Urinary bladder (tissue), 4 donors: ENCODE measurements at places on chromosomes 7 and 10. TPM values are rescaled to one million over a fixed set of nuclear protein-coding genes. Genes with fewer than 3 reads are reported as not detected.

GRCh38 chr10:4561296-4561695, 264.7 kb upstream of the AKR1E2 start:
- DNase-seq, result no peak

DNA sequence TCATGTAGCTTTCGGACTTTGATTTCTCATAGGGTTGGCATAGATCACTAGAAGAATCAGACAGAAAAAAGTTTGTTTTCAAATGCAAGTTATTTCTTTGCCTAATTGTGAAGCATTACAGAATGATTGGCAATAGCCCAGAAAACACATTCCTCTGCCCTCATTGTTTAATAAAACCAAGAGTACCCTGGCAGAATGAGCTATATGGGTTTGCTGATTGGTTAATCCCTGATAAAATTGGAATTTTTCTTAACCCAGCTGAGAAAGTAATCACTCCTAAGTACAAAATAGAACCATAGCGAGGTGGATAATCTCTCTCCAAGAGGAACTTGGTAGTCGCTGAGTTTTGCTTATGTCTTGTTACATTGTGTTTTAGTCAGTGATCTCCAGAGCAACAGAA, 30.9 kb upstream of the CREB5 start:
- DNase-seq, result no peak

GRCh38 chr7:43878867-43879266, 9.6 kb upstream of the MRPS24 start:
- no peak for DNase-seq

DNA sequence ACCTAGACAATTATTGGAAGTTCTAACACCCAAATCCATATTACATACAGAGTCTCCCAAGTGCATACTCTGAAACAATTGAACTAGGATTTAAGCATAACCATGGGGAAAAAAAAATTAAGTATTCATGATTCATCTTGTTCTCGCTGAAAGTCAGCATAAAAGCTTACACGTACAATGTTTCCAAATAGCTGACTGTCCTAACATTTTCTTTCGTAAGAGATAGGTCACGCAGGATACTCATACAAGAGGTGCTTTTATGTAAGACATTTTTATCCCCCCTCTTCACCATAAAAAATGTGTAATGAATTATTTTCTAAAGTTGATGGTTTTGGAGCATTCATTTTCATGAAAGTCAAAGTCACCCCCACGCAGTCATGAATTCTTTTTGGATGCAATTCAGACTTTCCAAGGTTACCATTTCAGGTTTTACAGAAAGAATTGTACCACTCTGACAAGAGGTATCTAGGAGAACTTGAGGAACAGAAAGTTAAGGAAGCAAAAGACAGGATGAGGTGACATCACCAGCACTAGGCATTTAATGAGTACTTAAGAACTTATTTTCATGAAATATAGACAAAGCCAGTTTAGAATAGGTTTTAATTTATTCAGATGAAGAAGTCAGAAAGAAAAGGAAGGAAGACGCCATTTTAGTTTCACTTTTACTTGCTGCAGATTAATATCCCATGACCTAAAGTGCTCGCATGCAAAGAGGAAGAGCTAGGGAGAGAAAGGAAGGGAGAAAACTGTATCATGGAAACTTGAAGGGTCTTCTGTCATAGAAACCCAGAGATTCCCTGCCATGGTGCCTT, 55.8 kb downstream of the TMEM26 start:
- no peak for DNase-seq

DNA sequence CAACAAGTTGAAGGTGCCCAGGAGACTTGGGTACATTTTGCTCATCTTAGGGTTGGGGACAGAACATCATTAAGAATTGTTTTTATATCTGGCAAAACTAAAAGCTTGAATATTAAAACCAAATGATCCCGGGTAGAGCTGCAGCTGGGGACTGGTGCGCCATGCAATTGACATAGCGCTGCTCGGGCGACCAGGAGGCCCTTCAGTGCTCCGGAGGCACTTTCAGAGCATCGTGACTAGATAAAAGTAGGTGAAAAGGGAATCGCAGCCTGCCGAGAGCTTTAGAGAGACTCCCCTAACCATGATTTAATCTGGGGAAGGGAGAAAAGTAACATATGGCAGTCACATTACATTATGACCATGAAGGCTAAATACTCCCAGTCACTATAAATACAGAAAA, 21.4 kb downstream of the FOXK1 start:
- no peak for DNase-seq

Gene KDM7A
- 13.9 TPM for total RNA-seq

DNA sequence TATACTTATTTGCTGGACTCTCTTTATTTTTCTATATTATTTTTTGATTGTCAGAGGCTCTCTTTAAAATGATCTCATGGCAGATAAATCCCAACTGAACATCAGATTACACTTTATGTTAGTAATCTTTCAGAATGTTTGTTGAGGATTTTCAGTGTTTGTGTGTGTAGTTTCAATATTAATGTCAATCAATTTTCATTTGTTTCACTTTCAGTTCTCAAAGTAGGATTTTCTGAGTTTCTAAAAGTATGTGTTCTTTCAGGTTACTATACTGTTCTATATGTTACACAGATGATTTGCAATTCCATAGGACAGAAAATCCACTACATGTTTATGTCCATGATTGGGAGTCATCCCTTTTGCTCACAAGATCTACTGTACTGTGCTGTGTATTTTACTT, 311.9 kb upstream of the POT1 start:
- DNase-seq, result no peak

DNA sequence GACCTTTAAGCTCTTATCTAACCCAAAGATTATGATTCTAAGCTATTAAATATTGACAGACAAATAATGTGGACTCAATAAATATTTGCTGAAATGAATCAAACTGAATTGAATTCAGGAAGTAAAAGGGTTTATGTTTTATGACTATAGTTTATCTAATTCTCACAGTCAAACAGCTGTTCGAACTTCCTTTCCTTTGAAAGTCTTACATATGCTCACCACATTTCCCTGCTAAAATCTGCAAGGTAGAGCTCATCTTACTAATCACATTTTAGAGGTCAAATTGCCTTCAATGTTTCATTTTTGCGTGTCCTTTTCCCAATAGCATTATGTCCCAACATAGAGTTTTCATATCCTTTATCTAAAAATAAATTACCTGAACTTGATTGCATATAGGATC, 154.9 kb upstream of the PPP1R3A start:
- DNase-seq, result no peak

Gene SLC26A3
- total RNA-seq, result not detected

- no peak for DNase-seq
These were observed 6.1 kb downstream of the RNF133 start for GRCh38 chr7:122692769-122693309.
